Hindlimb muscle (tissue), 1 donor: ENCODE measurements at places on chromosomes 2 and 18. TPM values are rescaled to one million over a fixed set of nuclear protein-coding genes. Genes with fewer than 3 reads are reported as not detected.

The OTOF gene
- 15.7 TPM for polyA plus RNA-seq

DNA sequence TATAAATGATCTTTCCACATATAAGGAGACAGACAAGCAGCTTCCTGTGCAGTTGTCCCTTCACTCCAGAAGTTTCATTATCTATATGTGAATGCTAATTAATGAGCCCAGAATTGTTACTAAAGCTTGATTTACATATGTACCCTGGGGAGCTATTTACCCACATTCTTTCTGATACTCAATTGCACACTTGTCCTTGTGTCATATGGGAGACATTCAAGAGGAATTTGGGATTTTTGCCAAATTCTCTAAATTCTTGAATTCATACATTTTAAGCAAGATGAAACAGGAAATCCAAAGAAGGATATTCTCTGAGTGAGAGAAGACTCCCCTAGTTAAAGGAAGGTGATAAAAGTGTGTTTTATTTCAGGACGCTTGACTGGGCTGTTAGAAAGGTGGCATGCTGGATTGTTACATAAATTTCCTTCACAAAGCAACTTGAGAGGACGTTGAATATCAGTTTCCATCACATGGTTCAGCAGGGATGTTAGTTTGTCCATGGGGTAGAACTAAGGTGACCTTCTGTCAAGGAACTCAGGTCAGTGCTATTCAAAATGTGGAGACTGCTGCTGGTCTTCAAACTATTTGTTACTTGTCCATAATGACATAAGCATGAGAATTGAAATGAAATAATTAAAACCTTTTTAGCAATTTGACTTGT lies 368.2 kb downstream of the IRS1 start:
- no peak for DNase-seq

GRCh38 chr2:215171151-215171550 lies 32.7 kb upstream of the ABCA12 start:
- no peak for DNase-seq

- no peak for DNase-seq
These were observed 29.2 kb downstream of the NOSTRIN start for GRCh38 chr2:168831662-168832061.

The ACVR1C gene
- polyA plus RNA-seq, result 0.19 TPM

The MC2R gene
- 0.23 TPM for polyA plus RNA-seq

The CD207 gene
- 0.27 TPM for polyA plus RNA-seq

- peak; percentile 64 for DNase-seq
These were observed 683 bp upstream of the DNAJC27 start for GRCh38 chr2:24972315-24972961.

DNA sequence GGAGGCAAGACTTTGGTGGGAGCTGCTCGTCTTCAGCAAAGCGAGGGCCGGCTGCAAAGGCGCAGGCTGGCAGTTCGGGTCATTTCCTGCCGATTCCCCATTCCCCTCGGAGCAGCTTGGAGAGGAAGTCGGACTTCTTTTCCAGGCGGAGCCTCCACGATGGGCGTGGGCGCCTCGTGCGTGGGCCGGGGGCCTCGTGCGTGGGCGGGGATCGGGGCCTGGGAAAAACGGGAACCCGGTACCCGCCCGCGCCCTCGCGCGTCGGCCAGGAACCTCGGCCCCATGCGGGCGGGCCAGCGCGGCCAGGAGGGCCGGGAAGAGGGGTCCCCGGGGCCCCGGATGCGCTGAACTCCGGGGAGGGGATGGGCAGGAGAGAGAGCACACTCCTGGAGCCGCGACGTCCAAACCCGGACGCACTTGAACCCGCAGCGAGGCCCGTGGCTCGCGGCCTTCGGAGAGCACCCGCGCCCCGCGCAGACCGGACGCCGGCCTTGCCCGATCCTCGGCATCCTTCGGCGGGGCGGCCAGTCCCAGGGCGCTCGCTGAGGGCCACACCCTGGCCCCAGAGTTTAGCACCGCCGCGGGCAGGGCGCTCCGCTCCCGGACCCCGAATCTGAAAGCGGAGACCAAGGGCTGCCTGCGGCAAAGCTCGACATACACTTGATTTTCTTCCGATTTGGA lies 368.4 kb downstream of the MTX2 start:
- DNase-seq, result peak; percentile 75

DNA sequence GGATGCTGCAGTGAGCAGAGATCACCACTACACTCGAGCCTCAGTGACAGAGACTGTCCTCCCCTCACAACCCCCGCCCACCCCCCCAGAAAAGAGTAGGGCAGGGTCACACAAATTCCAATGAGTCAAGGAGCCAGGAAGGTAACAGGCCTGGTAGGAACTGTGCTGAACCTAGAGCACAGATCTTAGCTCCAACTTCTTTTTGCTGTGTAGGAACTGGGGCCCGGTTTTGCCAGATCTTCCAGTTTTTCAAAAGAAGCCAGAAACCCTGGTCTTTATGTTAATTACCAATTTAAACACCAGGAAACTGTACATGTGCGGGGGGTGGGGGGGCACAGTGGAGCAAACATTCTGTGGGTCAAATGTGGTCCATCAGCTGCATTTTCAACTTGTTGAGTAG lies 71.0 kb downstream of the PRPF40A start:
- DNase-seq, result no peak

The RGPD3 gene
- polyA plus RNA-seq, result 0.22 TPM

DNA sequence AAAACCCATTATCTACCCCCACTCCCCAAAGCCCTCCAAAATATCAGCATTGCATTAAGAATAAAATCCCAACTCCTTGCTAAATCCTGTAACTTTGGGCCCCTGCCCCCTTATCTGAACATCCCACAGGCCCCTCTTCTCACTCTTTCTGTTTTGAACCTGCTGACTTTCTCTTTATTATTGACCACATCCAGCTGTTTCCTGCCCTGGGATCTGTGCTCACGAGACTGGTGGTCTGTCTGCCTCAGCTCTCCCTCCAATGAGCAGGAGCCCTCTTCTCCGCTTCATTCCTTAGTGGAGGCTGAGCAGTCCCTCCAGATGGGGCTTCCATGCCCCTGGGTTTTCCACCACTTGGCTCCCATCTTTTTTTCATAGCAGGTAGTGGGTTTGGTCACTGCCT lies 116.9 kb downstream of the ACKR3 start:
- DNase-seq, result no peak

DNA sequence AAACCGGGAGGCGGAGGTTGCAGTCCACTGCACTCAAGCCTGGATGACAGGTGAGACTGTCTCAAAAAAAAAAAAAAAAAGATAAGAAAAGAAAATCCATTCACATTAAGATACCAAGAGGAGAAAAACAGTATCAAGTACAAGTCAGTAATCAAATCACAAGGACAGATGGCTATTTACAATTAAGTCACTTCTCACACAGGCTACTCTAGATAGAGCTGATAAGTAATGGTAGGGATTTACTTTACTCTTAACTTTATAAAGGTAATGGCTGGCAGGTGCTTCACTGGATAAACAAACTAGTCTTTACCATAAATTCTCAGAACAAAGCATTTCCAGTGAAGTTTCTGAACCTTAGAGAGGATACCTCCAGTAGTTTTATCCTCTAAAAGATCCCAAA lies 11.5 kb downstream of the SF3B1 start:
- DNase-seq, result no peak

GRCh38 chr2:85694052-85695025 lies at the start of gene GNLY:
Gene GNLY (plus strand): TSS chr2:85694358. CDS start chr2:85694419, 61 bp downstream.
- no peak for DNase-seq

The EN1 gene
- polyA plus RNA-seq, result 8.3 TPM
